Endothelial cell of umbilical vein (primary cell): ENCODE measurements at places on chromosomes 2 and 18. TPM values are rescaled to one million over a fixed set of nuclear protein-coding genes. Genes with fewer than 3 reads are reported as not detected.

- peaks cover 5% of the 10 kb centered on the region for H3K4me1 ChIP-seq
- H3K27ac ChIP-seq = no peak overlapping the region
- H3K36me3 ChIP-seq = no peaks in the 10 kb centered on the region
- no peak for DNase-seq
- no peaks in the 10 kb centered on the region for H3K27me3 ChIP-seq
Measured at GRCh38 chr2:127572841-127573240, 37.4 kb downstream of the MYO7B start.

DNA sequence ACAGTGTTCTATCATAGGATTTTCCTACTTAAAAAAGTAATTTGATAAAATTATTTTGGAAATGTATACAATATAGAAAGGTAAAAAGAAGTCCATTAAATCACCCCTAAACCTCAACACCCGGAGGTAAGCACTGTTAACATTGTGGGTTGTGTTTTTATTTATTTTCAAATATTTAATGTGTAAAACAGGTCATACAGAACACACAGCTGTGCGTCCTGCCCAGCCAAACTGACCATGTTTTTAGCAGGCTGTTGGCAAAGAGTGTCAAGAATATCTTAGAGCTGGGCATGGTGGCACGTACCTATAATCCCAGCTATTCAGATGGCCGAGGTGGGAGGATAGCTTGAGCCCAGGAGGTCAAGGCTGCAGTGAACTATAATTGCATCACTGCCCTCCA is 78.8 kb upstream of the ZNF532 start:
- H3K4me3 ChIP-seq = no peak overlapping the region
- H3K4me1 ChIP-seq = peaks cover 44% of the 10 kb centered on the region
- H3K36me3 ChIP-seq = no peaks in the 10 kb centered on the region
- no peaks in the 10 kb centered on the region for H3K27me3 ChIP-seq
- DNase-seq = no peak

DNA sequence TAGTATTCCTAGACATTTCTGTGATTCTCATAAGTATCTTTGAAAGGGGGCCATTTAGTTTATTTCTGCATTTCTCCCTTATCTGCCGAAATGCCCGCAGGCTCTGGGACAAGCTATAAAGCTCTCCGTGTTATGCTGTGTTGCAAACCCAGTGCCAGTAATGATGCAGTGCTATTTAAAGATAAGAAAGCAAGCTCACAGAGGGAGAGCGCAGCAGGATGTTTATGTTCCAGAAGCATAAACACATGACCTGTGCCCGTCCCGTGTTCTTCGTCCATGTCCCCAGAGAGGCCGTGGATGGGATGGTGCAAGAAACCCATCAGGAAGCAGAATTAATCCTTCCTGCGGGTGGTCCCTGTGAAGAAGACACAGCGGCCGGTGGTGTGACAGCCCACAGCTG is 99.4 kb downstream of the NEDD4L start:
- no peak overlapping the region for H3K4me3 ChIP-seq
- H3K27me3 ChIP-seq = no peaks in the 10 kb centered on the region
- no peak for DNase-seq
- no peak overlapping the region for H3K27ac ChIP-seq
- no peaks in the 10 kb centered on the region for H3K36me3 ChIP-seq

GRCh38 chr2:215034154-215034553 is 104.3 kb downstream of the ABCA12 start:
- no peak overlapping the region for H3K4me3 ChIP-seq
- H3K4me1 ChIP-seq = no peaks in the 10 kb centered on the region
- H3K27ac ChIP-seq = no peak overlapping the region
- no peaks in the 10 kb centered on the region for H3K27me3 ChIP-seq
- DNase-seq = no peak

DNA sequence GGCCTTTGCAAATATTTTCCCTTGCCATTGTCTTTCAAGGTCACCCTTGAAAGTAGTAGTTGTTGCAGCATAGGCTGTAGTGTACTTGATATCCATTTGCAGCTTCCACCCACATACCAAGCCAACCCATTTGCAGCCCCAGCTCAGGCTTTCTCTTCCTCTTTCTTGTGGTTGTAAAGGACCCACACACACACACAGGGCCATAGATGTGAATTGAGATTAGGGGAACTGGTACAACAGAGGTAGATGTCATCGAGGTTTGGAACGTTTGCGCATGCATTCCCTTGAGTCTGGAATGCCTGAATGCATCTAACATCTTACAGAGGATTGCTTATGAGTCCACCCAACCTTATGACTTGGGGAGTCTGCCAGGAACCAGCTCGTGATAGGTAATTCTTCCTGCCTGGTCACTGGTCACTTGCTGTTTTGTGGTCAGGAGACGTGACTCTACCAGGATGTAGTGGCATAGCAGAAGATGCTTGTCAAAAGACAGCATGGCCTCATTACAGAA is 91.9 kb downstream of the MRPS9 start:
- DNase-seq = no peak
- H3K4me3 ChIP-seq = no peak overlapping the region
- H3K27me3 ChIP-seq = peaks cover 4% of the 10 kb centered on the region
- no peak overlapping the region for H3K27ac ChIP-seq
- H3K4me1 ChIP-seq = no peaks in the 10 kb centered on the region
- no peaks in the 10 kb centered on the region for H3K36me3 ChIP-seq

- no peaks in the 10 kb centered on the region for H3K36me3 ChIP-seq
- H3K27me3 ChIP-seq = no peaks in the 10 kb centered on the region
- peaks cover 7% of the 10 kb centered on the region for H3K4me1 ChIP-seq
- DNase-seq = no peak
- H3K27ac ChIP-seq = no peak overlapping the region
Measured at GRCh38 chr2:189608170-189608569, 27.6 kb upstream of the SLC40A1 start.

DSG1 gene
- not detected in 2 replicates for total RNA-seq

LYG1 gene
- total RNA-seq = 0.35 and 0.55 TPM in 2 replicates
